ENCODE measurements at places on chromosomes 1 and 21.

DNA sequence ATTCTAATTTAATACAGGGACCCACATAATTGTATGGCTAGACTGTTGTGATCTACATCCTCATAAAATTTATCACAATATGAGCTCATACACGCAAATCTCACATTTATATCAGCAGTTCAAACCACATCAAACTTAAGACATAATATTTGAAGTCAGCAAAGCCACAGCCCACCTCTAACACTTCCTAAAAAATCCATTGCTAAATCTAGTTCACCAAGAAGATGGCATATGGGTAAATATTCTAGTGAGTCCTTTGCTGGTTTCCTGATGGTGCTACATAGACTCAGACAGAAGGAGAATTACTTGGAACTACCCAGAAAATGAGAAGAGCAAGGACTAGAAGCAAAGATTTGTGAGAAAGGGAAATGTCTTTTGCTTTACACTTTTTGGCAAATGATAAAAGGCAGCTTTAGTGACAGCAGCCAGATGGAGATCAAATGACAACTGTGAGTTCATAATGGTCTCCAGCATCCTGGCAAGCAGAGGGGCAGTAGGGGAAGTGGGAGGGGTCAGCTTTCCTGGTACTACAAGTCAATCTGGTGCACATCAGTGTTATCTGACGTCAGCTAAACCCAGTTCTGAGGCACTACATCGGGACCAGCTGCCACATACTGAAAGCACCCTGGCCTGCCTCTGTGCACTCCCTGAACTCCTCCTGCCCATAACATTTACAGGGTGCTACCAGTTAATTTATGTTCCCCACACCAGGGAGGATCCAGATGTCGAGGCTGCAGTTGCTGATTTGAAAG is 10.6 kb upstream of the GADD45A start:
- DNase-seq: no peak

DNA sequence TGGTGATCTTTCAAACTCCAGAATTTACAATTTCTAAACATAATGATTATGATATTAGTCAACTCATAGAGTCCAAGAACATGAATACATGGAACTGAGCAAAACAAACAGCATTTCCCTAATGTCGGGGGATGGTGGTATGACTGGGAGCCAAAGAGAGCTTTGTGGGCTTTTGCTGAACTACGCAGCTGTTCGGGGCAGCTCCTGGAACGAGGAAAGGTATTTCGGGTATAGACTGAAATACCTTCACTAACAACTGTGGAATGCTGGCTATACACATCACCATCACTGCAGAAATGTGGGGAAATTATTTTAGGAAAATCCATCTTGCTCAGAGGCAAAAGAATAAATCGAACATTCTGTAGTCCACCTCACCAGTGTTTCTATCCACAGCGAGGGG is 30.2 kb upstream of the VPS26C start:
- DNase-seq: no peak

DNA sequence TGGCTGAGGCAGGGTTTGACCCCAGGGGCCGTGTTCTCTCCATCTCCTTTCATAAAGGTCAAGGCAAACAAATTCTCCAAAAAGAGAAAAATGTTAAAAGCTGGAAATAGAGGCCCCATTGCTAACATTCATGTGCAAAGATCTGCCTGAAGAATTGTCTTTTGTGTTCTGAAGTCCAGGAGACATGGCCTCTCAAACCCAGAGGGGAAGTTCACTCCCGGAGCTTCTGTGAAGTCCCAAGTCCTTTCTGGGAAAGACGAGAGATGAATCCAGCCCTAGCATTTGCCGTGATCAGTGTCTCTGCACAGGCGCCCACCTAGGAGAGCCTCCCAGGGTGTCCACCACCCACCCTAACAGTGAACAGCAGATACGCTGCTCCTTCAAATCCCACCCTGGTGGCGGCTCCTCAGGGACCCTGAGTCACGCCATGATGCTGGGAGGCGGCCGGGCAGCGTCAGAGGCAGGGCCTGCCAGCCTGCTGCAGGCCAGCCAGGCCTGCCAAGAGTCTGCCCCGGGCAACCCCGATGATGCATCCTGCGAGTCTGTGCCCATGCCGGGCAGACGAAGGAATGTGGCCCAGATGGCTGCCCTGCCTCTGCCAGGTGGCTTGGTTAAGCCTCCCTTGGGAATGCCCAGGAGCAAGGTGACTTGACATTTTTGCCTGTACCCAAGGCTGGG is 5.2 kb upstream of the C2CD2 start:
- DNase-seq: no peak

DNA sequence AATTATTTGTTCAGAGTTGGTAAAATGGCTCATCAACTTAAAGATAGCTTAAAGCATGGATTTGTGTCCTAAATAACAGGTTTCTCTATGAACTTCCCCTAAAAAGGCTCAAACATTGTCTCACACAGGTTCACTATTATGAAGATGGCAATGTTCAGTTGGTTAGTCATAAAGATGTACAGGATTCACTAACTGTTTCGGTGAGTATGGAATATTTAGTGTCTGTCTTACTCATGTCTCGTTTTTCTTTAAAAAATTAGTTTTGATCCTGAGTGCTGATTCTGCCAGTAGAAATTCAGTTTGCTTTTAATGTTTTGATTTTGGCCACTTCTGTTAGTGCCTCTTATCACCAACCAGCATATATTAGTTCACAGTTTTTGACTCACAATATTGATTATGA is 7.5 kb upstream of the MOV10 start:
- DNase-seq: no peak

DNA sequence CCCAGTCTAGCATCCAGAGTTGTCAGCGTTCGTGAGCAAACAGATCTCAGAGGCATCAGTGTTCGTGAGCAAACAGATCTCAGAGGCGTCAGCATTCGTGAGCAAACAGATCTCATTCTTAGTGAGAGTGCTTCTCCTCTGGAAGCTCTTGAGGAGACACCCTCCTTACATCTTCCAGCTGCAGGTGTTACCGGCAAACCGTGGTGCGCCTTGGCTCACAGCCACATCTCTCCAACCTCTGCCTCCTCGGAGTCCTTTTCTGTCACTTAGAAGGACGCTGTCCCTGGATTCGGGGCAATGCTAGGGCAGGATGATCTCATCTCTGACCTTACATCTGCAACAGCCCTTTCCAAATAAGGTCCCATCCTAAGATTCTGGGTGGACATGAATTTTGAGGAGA is 14.6 kb upstream of the UMODL1 start:
- DNase-seq: no peak

DNA sequence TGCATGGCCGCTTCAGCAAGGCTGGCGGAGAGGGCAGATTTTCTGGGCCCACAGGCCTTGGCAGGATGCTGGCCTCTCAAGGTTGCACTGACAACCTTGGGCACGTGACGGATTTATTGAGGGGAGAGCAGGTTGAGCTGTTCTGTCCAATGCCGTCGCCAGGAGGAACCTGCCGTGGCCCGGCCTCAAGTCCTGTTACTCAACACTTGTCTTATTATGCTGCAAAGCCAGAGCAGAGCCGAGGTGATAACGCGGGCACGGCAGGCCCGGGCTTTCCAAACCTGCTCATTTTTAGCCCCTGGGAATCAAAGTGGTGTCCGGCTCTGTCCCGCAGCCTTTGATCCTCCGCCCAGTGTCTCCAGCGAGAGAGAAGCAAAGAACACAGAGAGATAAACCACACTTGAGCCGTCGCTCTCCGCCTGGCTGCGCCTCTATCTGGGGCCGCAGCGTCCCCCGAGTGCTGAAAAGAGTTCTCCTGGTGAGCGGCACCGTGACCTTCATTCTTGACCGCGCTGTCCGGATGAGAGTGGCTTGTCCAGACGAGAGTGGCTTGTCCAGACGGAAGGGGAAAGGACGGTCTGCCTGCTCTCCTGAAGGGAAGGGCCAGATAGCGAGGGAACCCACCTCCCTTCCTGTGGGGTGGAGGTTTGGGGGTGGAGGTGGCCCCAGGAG is 162.3 kb upstream of the ARHGEF16 start:
- DNase-seq: no peak

DNA sequence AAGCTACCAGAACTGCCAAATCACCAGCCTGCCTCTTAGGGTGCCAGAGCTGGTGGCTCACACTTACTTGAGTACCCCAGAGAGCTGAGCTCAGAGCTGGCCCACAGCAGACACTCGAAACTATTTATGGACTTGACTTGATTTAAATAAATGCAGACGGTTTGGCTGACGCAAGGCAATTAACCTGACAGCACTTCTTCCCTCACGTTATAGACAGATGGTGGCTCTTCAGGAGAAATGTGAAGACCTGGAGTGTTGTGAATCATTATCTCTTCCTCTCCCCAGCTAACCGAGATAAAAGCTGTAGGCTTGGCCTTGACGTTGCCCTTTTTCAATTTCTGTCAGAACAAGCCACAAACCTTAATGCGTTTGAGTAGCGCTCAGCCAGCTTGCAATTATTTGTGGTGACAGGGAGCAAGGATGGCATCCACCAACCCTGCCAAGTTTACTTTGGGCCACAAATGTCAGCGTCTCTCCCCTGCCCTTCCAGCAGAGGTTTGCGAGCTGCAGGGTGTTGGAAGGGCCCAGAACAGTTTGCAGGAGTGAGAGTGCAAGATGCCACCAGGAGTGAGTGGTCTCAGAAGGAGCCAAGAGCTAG is 34.0 kb upstream of the BCAR3 start:
- no peak for DNase-seq

- no peak for DNase-seq
These were observed 207.0 kb downstream of the PTPRC start for GRCh38 chr1:198845851-198846250.

DNA sequence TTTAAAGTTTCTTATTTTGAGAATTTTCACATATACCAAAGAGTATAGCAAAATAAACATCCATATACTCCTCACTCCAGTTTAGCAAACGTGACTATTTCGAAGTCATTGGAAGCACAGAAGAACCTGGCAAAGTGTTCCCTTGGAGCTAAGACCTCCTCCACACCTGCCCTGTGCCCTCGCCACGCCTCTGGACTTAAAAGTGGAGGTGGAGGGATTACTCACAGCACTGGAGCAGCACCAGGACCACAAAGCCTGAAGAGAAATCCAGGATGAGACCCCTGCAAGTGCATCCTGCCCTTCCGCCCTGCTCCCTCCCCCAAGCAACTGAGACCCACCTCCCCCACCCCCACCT is 436 bp downstream of the CHI3L1 start:
- DNase-seq: no peak

DNA sequence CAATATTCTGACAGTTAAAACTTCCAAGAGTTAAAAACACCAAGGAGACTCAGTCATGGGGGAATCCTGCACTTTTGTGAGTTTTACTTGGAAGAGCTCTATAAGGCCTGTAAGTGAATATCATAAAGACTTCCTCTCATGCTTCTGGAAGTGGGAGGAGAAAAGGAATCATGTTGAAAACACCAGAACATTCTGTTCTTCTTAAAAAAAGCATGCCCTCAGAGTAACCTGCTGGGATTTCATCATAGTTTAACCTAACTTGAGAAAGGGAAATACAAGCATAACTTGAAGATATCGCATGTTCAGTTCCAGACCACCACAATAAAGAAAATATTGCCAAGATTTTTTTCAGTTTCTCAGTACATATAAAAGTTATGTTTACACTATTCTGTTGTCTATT is 51.9 kb downstream of the COL11A1 start:
- no peak for DNase-seq

GRCh38 chr1:170707959-170708655 is 44.2 kb downstream of the PRRX1 start:
- no peak for DNase-seq

GRCh38 chr1:84689514-84690396 is 506 bp downstream of the SSX2IP start:
- peak; percentile 24 for DNase-seq

- DNase-seq: no peak
These were observed 38.6 kb downstream of the CAPN2 start for GRCh38 chr1:223750730-223751570.

DNA sequence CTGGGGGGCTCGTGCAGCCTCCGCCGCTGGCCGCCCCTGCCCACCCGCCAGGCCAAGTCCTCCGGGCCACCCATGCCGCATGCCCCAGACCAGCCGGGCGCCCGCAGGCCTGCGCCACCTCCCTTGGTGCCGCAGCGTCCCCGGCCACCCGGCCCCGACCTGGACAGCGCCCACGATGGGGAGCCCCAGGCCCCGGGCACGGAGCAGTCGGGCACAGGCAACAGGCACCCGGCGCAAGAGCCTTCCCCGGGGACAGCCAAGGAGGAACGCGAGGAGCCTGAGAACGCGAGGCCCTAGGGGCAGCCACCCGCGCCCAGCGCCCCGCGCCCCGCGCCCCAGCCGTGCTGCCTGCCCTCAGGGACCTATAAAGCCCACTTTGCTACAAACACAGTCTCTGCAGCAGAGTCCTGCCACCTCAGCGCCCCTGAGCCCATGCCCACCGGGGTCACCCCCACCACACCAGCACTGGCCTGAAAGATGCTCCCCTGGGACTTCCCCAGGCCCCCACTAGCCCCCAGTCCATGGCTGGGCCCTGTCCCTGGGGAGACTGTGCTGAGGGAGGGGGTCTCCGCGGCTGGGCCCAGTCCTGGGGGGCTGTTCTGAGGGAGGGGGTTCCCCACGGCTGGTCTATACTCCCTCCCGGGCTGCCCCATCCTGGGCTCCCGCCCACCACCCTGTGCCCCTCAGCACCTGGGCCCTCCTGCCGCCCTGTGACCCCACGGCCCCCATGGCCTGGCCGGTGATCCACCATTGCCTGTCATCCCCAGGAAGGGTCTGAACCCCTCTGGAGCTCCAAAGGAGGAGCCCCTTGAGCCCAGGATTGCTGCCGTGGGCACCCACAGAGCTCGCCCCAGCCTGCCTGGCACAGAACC is 8.6 kb downstream of the TNFRSF18 start:
- DNase-seq: peak; percentile 3

- DNase-seq: no peak
These were observed 608.2 kb upstream of the ADGRL4 start for GRCh38 chr1:79614762-79615161.

DNA sequence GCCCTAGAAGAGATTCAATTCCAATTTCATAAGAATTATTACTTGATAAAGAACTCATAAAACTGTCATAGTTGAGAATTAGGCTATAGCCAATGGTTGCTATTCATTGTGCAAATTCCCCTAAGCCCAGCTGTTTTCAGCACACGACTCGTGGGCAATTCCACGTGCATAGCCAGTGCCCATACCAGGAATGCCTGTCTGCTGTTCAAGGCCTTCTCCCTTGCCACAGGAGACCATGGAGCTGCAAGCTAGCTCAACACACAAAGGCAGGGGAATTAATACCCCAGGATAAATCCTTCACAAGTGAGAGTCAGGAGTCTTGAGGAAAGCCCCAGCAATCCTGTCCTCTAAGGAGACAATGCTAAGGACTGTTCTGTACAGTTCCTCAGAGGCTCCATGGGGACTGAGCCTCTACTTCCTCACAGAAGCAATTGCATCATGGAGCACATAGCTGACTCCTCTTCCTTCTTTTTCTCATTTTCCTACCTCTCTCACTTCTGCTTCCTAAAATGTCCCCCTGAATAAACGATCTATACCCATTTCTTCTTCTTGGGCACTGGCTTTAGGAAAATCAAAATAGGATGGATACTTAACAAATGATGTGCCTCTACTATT is 19.1 kb upstream of the CHRM3 start:
- no peak for DNase-seq

DNA sequence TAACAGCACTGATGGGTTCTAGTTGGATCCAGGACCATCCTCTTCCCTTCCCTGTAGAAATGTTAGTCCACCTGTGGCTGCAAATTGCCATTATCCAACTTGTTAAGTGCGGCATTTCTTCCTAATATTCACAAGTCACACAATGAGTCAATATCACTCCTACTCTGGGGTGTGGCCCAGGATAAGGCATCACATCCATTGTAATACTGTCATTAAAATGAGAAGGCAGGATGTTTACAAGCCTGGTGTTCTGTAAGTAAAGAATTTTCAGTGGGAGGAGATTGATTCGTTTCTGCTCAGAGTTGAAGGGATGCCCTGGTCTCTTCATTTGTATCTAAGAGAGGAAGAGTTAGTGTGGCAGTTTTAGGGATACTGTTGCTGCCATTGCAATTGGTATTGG is 18.1 kb upstream of the ARHGAP29 start:
- no peak for DNase-seq

- DNase-seq: no peak
These were observed 43.8 kb downstream of the HHAT start for GRCh38 chr1:210372491-210372890.

Measured in T-helper 1 cell (primary cell).